Natural killer cell (primary cell): ENCODE measurements at places on chromosomes 1 and 21. TPM values are rescaled to one million over a fixed set of nuclear protein-coding genes. Genes with fewer than 3 reads are reported as not detected.
A peak's percentile ranks its signal among the peaks of the same experiment; 100 is the strongest.

DNA sequence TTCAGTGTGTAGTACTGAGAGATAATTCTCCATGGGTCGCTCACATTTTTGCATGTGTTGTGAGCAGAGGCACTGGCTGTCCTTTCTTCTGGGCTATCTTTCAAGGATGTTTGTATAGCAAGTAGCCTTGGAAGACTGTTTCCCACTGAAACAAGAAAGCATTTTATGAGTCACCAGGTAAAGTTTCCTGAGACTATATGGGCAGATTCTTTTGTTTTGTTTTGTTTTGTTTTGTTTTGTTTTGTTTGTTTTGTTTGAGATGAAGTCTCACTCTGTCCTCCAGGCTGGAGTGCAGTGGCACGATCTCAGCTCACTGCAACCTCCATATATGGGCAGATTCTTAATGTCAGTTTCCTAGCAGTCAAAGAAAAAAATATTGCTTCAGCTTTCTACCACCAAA lies 912.6 kb downstream of the TTLL7 start:
- no peak overlapping the region for H3K27ac ChIP-seq
- no peaks in the 10 kb centered on the region for H3K4me1 ChIP-seq
- no peak overlapping the region for H3K4me3 ChIP-seq
- DNase-seq: no peak
- H3K36me3 ChIP-seq: no peaks in the 10 kb centered on the region

GRCh38 chr1:41779360-41779759 lies 139.4 kb downstream of the HIVEP3 start:
- peaks cover 18% of the 10 kb centered on the region for H3K4me1 ChIP-seq
- H3K27ac ChIP-seq: no peak overlapping the region
- H3K27me3 ChIP-seq: no peaks in the 10 kb centered on the region
- no peaks in the 10 kb centered on the region for H3K36me3 ChIP-seq

GRCh38 chr1:224884361-224884801 lies 45.1 kb upstream of the DNAH14 start:
- no peaks in the 10 kb centered on the region for H3K4me1 ChIP-seq
- H3K4me3 ChIP-seq: no peak overlapping the region
- H3K27ac ChIP-seq: no peak overlapping the region
- no peak for DNase-seq
- no peaks in the 10 kb centered on the region for H3K27me3 ChIP-seq

DNA sequence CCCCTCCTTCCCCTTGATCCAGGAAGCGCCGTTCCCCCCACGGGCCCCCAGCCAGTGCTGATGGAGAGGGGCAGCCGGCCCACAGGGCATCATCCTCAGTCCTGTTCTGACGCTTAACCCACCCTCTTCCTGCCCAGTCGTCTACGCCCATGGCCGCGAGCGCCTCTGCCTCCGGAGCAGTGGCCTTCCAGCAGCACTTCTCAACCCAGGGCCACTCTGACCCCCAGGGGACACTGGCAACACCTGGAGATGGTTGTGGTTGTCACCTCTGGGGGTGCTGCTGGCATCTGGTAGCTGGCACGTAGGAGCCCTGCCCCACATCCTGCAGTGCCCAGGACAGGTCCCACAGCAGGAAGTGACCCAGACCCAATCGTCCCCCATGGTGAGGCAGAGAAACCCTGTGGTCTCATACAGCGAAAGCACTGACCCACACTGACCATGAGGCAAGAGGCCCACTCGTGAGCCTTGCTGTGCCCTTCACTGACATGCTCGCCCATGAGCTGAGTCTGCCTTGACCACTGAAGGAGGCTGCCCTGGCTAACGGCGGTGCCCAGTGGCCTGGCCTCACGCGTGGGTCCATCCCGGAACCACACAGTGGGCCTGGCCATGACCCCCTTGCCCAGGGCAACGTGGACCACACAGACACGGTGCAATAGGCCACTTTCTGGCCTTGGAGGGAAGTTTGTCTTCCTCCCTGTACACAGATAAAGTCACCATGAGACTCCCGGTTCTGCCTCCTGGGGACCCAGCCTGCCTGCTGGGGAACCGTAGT lies 96.8 kb upstream of the ARHGEF16 start:
- H3K27me3 ChIP-seq: peaks cover 11% of the 10 kb centered on the region
- H3K4me1 ChIP-seq: peaks cover 46% of the 10 kb centered on the region
- no peak for DNase-seq
- H3K27ac ChIP-seq: no peak overlapping the region
- H3K4me3 ChIP-seq: no peak overlapping the region

GRCh38 chr1:162376691-162377090 lies at the start of gene SPATA46:
TSS of gene SPATA46 (minus strand) at chr1:162376854. CDS start at chr1:162376790, 64 bp downstream.
- H3K4me3 ChIP-seq: no peak within 1 kb of the TSS
- H3K4me1 ChIP-seq: peaks cover 13% of the 10 kb centered on the region
- DNase-seq: no peak
- H3K27ac ChIP-seq: no peak within 1 kb of the TSS

GRCh38 chr1:8858888-8859706 lies 19.4 kb downstream of the ENO1 start:
- no peaks in the 10 kb centered on the region for H3K27me3 ChIP-seq
- no peak for DNase-seq

GRCh38 chr1:203465948-203466347 lies 9.7 kb upstream of the PRELP start:
- no peaks in the 10 kb centered on the region for H3K36me3 ChIP-seq
- no peaks in the 10 kb centered on the region for H3K4me1 ChIP-seq
- H3K27me3 ChIP-seq: no peaks in the 10 kb centered on the region
- DNase-seq: no peak

- H3K4me3 ChIP-seq: no peak overlapping the region
- DNase-seq: no peak
- peaks cover 3% of the 10 kb centered on the region for H3K4me1 ChIP-seq
- no peaks in the 10 kb centered on the region for H3K36me3 ChIP-seq
Observed at GRCh38 chr1:175129182-175129581, 61.5 kb downstream of the TNN start.

DNA sequence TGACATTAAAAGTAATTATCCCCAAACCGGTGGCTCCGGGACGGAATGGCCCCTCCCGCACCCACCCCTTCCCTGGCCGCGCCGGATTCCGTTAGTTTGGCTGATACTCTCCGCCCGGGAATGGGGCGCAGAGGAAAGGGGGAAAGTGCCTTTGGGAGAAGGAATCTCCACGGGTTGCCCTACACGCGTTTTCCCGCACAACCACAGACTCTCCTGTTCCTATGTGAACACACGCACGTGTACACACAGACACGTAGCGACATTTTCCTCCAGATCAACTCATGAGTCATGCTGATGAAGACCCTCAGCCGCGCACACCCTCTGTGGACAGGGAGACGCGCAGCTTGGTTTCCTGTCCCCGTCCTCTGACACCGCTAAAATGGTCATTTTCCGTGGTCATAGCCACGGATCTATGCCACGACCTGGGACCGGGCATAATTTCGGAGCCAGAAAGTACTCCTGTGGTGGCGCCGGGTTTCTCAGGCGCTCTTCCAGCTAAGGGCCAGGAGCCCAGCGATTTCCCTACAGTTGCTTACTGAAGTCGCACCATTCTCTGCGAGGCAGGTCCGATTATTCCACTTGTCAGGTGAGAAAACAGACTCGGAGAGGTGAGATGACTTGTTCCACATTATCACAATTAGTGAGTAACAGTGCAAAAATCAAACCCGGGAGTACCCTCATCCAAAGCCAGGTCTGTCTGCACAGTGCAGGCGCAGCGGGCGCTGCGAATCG lies 4.0 kb upstream of the DMRTA2 start:
- no peak overlapping the region for H3K27ac ChIP-seq
- no peak for DNase-seq
- H3K4me1 ChIP-seq: peaks cover 51% of the 10 kb centered on the region
- peaks cover 82% of the 10 kb centered on the region for H3K27me3 ChIP-seq
- no peak overlapping the region for H3K4me3 ChIP-seq

GRCh38 chr1:4261327-4261726 lies 361.3 kb upstream of the C1orf174 start:
- no peaks in the 10 kb centered on the region for H3K4me1 ChIP-seq
- no peak overlapping the region for H3K4me3 ChIP-seq
- DNase-seq: no peak
- H3K27me3 ChIP-seq: no peaks in the 10 kb centered on the region
- no peaks in the 10 kb centered on the region for H3K36me3 ChIP-seq

- no peak overlapping the region for H3K27ac ChIP-seq
- H3K4me3 ChIP-seq: no peak overlapping the region
- H3K4me1 ChIP-seq: no peaks in the 10 kb centered on the region
- no peak for DNase-seq
Observed at GRCh38 chr1:221633841-221634409, 108.0 kb downstream of the DUSP10 start.

GRCh38 chr21:45151445-45152160 lies 77.2 kb downstream of the ADARB1 start:
- H3K27me3 ChIP-seq: no peaks in the 10 kb centered on the region
- peaks cover 27% of the 10 kb centered on the region for H3K4me1 ChIP-seq
- H3K36me3 ChIP-seq: no peaks in the 10 kb centered on the region
- H3K4me3 ChIP-seq: no peak overlapping the region
- DNase-seq: no peak

GRCh38 chr1:17053086-17053684 lies 647 bp downstream of the SDHB start:
- H3K27me3 ChIP-seq: no peaks in the 10 kb centered on the region
- peak overlapping the region; percentile 68 for H3K4me3 ChIP-seq
- DNase-seq: no peak
- H3K4me1 ChIP-seq: peaks cover 12% of the 10 kb centered on the region

C1orf141 gene
- not detected for total RNA-seq

UBXN10 gene
- 3.6 TPM for total RNA-seq

AADACL3 gene
- not detected for total RNA-seq

NOTCH2NLA gene
- total RNA-seq: 41.0 TPM

HP1BP3 gene
- 243 TPM for total RNA-seq

METTL18 gene
- 10.0 TPM for total RNA-seq
